Occipital lobe (tissue), 3 donors: ENCODE measurements at places on chromosomes 16 and 17. TPM values are rescaled to one million over a fixed set of nuclear protein-coding genes. Genes with fewer than 3 reads are reported as not detected.

The B3GNT9 gene
- 1.2 TPM for total RNA-seq

The PIK3R5 gene
- total RNA-seq = 0.62 TPM

The DHRS7C gene
- not detected for total RNA-seq

The ESRP2 gene
- not detected for total RNA-seq

The NUBP2 gene
- 37.9 TPM for total RNA-seq
